ENCODE measurements at places on chromosomes 7 and 10.

DNA sequence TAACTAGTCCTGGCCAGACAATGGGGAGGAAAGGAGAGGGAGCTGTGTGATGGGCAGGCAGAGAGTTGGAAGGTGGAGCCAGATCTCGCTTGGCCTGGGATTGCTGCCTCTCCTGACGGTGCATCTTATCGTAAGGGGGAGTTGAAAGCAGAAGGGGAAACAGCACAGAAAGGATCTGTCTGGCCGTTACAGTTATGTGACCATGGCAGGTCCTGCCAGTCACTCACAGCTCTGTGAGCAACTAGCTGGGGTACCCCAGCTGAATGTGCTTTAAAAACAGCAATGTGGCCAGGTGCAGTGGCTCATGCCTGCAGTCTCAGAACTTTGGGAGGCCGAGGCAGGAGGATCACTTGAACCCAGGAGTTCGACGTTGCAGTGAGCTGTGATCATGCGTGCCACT, 8.1 kb downstream of the BLVRA start:
- no peak for DNase-seq

DNA sequence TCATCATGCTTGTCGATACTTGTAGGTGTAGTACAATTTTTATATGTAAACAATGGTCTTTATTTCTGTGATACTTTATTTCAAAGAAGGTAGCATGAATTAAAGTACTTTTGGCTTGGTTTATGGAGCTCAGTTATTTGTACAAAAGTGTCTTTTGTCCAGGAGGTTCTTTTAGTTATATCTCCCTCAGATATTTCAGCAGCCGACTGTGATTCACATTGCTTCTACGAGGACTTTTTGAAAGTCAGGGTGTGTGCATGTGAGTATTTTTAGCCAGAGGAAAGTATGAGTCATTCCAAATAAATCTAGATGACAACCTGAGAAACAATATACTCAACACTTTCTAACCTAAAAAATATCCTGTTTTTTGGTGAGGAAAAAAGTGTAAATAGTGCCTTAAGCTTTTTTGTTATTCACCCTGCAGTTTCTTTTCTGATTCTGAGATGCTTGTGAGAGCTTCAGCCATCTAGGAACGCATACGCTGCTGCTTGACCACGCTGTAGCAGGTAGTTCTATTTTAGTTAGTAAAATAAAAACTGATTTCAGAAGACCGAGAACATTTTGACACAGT, 595 bp upstream of the SUN1 start:
- DNase-seq, result no peak

- no peak for DNase-seq
Measured at GRCh38 chr7:95334447-95334846, 10.1 kb upstream of the PON1 start.

GRCh38 chr10:132848951-132849545, 63.1 kb upstream of the NKX6-2 start:
- DNase-seq, result no peak

- no peak for DNase-seq
Measured at GRCh38 chr10:13527864-13528122, 1.0 kb downstream of the BEND7 start.

DNA sequence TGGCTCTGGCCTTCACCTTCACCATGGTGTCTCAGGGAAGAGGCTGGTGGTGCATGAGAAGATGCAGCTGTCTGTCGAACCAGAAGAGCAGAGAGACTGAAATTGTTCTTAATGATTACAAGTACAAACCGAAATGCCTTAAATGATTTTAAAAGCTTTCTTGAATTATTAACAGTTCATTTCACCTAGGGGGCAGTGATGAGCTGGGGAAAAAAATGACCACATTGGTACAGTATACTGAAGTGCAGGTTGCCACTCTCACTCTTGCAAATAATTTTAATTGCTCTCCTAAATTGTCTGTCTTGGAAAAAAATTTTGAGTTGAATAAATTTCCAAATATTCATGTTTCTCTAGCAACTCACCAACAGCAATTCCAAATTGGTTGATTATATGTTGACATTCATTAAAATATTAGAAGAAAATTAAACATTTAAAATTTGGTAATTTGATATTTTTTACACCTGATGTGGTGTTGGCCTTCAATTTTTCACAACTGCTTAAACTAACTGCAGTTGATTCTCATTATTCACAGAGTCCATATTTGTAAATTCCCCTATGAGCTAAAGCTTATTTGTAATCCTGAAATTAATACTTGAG, 692.6 kb downstream of the ZWINT start:
- DNase-seq, result no peak

GRCh38 chr10:3496138-3496537, 288.9 kb downstream of the KLF6 start:
- no peak for DNase-seq

DNA sequence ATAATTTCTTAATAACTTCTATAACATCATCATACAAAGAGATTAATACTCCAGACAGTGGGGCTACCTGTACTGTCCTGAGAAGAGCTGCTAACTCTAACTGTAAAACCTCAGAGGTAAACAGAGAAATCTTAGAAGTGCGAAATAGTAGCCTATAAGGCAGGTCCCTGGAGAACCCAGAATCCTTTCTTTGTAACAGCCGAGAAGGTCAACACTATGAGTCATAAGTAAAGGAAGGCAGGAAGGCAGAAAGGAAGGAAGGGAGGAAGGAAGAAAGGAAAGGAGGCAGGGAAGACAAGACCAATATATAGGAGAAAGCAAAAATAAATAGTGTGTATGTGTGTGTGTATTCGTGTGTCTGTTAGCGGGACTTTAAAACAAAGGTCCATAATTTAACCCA, 540.6 kb downstream of the ZWINT start:
- DNase-seq, result no peak

GRCh38 chr10:26640391-26640790, 57.1 kb upstream of the PDSS1 start:
- no peak for DNase-seq

- DNase-seq, result no peak
Measured at GRCh38 chr10:83023662-83024061, 1115.6 kb upstream of the GHITM start.

DNA sequence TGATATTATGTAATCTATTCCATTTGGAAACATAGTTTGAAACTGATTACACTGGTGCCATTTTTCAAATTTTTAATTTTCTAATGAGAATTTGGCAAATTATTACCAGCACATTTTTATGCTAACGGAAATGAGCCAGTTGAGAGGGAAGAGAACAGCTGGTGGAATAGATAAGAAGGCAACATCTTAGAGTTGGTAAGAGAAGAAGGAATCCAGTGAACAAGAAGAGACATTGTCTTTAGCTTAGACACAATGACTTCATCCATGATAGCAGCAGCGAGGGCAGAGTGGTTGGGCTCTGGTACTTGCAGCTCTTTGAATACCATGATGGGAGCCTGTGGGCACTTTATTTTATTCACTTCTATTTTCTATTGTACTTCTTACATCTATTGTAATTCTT, 89.6 kb downstream of the CHRM2 start:
- no peak for DNase-seq

GRCh38 chr7:28848906-28849305, 109.2 kb downstream of the TRIL start:
- DNase-seq, result no peak

DNA sequence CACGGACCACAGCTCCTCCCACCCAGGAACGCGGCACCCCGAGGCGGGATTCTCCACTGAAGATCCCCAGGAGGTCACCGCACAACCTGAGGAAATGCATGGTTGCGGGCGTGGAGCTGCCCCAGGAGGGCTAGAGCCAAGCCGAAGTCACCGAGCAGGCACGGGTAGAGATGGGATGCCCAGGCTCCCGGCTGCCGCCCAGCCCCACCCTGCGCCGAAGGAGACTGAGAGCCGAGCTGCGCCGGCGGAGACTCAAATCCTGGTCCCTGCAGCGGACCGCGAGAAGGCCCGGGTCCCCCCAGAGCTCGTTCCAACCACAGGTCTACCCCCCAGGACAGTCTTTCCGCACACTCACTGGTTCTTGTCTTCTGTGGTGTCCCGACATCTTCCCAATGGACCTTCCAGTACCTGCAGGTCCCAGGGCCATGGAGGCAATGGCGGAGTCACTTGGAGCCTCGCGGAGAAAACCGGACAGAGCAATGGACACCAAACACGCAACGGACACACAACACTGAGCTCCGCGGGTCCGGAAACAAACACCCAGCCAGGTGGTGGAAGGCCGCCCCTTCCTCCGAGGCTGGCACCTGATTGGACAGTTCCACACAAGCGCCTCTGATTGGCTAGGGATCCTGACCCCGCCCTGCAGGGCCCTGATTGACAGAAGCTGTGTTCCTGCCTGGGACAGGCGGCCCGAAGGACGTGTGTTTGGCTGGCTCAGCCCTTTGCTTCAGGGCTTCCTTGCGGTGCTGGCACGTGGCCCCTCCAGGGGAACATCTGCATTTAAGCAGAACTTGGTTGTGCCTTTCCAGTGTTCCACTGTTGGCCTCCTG, 331.9 kb upstream of the NUPR2 start:
- DNase-seq, result no peak

Measured in omental fat pad (tissue), 4 donors.